LHCN-M2 (cell line): ENCODE measurements at places on chromosomes 13 and 19.

DNA sequence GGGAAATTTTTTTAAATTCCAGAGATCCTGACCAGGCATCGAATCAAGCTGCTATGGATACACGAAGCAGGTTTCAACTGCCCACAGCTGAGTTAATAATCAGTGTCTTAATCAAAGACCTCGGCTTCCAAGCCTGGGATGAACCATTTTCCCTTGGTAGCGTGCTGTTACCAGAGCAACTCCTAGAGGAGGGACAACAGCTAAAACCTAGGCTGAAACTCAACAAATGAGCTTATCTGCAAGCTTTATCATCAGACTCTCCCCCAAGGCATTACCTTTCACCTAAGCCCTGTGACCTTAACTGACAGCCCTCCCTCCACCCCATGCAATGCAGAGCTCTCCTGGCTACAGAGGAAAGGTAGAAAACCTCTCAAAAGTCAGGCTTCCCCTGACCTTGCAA, 39.7 kb downstream of the RCBTB1 start:
- DNase-seq: no peak

- peak; percentile 50 for DNase-seq
These were observed 4.3 kb downstream of the FAAP24 start for GRCh38 chr19:32976223-32976805.

DNA sequence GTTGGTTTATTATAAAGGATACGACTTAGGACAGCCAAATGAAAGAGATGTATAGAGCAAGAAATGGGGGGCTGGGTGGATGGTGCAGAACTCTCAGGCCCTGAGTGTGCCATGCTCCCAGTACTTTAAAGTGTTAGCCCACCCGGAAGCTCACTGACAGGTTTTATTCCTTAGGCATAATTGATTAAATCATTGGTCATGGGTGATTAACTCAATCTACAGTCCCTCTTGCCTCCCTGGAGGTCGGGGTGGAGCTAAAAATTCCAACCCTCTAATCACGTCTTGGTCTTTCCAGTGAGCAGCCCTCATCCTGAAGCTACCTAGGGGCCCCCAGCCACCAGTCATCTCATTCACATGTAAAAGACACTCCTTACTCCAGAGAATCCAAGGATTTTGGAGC, 9.9 kb upstream of the LEUTX start:
- DNase-seq: no peak

GRCh38 chr13:52597676-52598075, 44.6 kb upstream of the HNRNPA1L2 start:
- DNase-seq: no peak

DNA sequence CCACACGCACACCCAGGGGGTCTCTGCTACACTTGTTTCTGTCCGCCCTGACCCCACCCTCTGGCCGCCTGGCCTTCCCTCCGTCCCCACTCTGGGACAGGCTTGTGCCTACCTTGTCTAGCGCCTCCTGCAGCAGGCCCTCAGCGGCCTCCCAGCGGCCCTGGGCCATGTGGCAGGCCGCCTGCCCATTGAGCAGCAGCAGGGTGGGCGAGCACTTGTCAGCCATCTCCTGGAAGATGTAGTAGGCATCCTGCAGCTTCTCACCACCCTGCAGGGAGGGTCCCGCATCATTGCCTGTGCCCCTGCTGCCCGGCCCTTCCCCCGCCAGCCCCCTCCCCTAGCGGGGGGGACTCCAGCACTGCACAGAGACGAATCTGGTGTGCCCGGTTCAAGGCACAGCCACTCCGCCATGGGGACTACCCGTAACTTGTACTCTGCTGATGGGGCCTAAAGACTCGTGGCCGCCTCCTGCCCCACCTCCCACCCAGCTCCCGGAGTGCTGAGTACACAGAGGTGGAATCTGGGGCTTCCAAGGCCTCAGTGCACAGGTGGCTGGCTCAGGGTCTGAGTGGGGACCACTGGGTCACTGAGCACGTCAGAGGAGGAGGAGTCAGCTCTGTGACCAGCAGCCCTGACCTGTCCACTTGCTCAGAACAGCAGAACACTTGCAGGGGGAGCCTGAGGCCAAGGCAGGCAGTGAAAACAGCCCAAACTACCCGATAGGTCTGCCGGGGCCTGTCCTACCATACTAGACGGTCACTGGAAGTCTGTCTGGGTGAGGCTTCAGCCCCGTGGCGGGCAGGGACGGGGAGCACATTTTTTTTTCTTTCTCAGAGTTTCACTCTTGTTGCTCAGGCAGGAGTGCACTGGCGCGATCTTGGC, 7.4 kb upstream of the CERS1 start:
- DNase-seq: no peak

DNA sequence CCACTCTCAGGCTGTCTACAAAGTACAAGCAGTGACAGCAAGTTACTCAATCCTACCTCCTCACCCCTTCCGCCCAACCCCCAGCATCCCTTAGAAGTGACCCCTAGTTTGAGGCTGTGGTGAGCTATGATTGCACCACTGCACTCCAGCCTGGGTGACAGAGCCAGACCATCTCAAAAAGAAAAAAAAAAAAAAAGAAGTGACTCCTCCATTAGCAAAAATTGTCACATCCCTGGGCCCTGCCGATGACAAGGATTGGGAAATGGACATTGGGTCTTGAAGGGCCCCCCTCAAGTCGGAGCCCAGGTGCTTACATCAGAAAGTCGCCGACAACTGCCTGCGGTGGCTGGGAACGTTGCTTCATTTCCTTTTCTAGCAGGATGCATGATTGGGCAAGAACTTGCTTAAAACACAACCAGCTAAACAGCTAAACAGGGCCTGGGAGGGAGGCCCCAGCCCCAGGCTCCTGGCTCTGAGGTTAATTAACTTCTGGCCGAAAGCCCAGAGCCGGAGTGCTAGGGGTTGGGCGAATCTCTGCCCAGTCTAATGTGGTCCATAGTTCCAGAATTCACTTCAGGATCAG, 15.3 kb downstream of the RAB3D start:
- peak; percentile 80 for DNase-seq

- no peak for DNase-seq
These were observed 12.3 kb downstream of the POMP start for GRCh38 chr13:28671126-28671792.

GRCh38 chr19:14337510-14337909, 43.7 kb upstream of the ADGRE5 start:
- peak; percentile 21 for DNase-seq

GRCh38 chr19:5680084-5680436, 256 bp downstream of the MICOS13 start:
- DNase-seq: no peak

- no peak for DNase-seq
These were observed 43.6 kb upstream of the RCBTB2 start for GRCh38 chr13:48576448-48577010.

DNA sequence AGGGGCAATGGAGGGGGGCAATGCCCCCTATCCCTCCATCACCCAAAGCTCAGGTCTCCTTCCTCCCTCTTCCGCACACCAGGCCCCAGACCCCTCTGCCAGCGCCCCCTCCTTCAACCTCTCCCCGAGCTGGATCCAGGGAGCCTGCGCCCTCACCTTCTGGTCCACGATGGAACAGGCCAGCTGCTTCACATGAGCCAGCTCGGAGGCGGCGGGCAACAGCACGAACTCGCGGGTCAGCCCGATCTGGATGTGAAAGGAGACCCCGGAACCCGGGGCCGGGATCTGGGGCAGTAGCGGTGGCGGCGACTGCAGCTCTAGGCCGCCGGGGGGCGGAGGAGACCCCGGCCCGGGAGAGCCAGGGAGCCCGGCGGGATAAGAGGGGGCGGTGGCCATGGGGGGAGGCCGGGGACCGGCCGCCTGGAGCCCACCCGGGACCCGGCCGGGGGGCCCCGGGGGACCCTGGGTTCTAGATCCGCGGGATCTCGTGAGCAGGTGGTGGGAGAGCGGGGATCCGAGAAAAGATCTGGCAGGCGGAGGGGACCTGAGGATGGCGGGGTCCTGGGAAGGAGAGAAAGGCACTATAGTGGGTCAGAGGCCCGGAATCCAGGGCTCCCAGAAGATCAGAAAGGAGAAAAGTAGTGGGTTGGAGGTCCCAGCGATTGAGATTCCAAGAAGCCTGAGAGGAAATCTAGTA, 791 bp downstream of the PRKD2 start:
- no peak for DNase-seq

- no peak for DNase-seq
These were observed 1.0 kb upstream of the CHAMP1 start for GRCh38 chr13:114313061-114313860.

DNA sequence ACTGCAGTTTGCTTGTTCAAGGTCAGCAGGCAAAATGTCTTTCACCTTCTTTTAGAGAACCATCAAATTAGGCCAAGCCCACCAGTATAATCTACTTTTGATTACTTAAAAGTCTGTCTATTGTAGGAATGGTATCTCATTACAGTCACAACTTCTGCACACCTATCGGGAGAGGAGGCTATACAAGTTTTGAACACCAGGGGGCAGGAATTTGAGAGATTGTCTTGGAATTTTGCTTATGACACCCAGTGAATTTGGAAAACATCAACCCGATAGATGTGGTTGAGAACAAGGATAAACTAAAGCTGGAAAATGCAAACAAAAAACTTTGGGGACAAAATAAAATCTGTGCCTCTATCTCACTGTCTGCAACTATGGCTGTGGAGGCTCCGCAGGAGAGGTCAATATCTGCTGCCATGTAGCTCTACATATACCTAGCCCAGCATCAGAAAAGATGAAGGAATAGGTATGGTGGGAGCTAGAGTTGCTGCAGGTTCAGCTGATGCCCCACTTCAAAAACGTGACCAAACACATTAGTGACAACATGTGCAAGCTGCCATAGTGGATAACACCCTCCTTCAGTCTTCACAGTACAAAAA, 1299.2 kb upstream of the SPRY2 start:
- DNase-seq: no peak

GRCh38 chr13:102462570-102462969, 60.7 kb upstream of the FGF14 start:
- no peak for DNase-seq

- DNase-seq: no peak
These were observed 5.8 kb downstream of the ZIC2 start for GRCh38 chr13:99987154-99988019.

- no peak for DNase-seq
These were observed 322.0 kb upstream of the KLHL1 start for GRCh38 chr13:70430256-70430655.

DNA sequence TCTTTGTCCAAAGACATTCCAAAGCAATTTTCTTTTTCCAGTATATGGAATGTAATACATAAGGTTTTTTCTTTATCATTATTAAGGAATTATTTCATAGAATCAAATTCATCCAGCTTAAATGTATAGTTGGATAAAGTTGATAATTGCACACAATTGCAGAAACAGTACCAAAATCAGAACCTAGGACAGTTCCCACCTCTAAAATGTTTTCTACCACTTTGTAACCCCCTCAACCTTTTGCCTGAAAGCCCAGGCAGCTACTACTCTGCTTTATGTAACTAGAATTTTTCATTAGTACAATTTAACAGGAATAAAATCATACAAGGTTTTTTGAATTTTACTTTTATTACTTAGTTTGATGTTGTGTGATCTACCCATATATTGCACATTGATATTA, 98.0 kb downstream of the PRR20E start:
- no peak for DNase-seq

GRCh38 chr13:34030782-34031181, 212.8 kb downstream of the RFC3 start:
- peak; percentile 74 for DNase-seq

DNA sequence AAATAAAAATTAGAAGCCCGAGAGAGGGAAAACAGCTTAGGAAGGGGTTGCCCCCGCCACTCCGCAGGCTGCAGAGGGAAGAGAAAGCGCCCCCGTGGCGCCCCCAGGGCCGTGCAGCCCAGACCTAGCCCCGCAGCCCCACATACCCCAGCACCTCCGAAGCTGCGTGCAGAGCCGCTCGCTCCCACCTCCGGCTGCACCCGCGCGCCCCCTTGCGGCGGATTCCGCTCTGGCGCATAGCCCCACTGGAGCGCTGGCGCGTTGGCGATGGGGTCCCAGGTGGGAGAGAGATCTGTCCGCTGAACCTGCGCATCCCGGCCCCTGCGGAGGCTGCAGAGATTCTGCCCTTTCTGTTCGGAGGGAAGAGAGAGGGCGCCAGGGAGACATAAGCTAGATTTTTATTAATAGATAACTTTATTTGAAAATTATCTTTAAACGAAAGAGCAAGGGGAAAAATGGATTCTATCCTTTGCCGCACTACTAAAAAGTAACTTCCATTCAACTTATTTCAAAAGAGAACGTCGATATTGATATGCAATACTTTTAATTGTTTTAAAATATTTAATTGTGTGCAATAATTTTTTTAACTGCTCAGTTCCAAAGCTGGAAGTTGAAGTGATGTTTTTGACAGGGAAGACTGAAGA, 11.7 kb upstream of the CLN5 start:
- DNase-seq: peak; percentile 37

DNA sequence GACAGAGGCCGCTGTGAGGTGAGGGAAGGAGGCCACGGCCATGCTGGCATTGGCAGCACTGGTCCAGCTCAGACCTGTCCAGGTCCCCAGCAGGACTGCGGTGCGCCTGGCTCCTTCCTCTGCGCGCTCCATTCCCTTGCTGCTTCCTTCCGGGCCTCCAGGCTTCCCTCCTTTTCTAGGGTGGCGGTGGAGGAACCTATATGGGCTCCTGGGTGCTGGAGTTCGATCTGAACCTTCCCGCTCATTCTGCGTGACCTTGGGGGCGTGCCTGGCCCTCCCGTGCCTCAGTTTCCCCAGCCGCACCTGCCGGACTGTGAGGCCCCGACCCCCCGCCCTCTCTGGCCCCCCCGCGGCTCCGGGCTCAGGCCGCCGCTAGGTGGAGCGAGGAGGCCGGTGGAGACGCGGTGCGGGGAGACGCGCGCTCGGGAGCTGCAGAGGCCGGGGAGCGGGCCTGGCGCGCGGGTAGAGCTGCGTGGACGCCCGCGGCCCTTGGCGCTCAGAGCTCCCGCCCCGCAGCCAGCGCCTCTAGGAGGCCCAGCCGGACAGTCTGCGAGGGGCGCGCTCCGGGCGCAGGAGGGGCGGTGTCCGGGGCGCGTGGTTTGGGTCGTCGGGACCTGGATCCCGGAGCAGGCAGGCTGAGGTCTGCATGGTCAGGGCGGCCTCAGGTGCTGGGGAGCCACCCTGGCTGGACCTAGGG, 29.9 kb downstream of the EFNA2 start:
- no peak for DNase-seq

DNA sequence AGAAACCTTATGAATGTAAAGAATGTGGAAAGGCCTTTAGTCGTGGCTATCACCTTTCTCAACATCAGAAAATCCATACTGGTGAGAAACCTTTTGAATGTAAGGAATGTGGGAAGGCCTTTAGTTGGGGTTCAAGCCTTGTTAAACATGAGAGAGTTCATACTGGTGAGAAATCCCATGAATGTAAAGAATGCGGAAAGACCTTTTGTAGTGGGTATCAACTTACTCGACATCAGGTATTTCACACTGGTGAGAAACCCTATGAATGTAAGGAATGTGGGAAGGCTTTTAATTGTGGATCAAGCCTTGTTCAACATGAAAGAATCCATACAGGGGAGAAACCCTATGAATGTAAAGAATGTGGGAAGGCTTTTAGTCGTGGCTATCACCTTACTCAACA, 20.8 kb downstream of the ZNF283 start:
- DNase-seq: no peak

DNA sequence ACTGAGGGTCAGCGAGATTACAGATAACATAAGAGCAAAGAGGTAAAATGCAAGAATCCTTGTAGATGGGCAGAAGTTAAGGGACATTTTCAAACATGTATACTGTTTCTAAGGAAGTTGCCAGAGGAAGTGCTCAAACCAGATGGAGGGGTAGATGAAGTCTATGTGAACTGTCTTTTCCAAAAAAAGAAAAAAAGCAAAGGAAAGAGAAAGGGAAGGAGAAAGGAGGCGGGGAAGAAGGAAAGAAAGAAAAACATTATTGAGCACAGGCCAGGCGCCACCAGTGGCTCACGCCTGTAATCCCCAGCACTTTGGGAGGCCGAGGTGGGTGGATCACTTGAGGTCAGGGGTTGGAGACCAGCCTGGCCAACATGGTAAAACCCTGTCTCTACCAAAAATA, 5.3 kb downstream of the DMAC2 start:
- no peak for DNase-seq

GRCh38 chr19:1373534-1374249, 10.0 kb upstream of the NDUFS7 start:
- DNase-seq: no peak
